Activated CD8-positive, alpha-beta memory T cell treated with anti-CD3 and anti-CD28 coated beads for 48 hours (primary cell): ENCODE measurements at places on chromosomes 7 and 10.

DNA sequence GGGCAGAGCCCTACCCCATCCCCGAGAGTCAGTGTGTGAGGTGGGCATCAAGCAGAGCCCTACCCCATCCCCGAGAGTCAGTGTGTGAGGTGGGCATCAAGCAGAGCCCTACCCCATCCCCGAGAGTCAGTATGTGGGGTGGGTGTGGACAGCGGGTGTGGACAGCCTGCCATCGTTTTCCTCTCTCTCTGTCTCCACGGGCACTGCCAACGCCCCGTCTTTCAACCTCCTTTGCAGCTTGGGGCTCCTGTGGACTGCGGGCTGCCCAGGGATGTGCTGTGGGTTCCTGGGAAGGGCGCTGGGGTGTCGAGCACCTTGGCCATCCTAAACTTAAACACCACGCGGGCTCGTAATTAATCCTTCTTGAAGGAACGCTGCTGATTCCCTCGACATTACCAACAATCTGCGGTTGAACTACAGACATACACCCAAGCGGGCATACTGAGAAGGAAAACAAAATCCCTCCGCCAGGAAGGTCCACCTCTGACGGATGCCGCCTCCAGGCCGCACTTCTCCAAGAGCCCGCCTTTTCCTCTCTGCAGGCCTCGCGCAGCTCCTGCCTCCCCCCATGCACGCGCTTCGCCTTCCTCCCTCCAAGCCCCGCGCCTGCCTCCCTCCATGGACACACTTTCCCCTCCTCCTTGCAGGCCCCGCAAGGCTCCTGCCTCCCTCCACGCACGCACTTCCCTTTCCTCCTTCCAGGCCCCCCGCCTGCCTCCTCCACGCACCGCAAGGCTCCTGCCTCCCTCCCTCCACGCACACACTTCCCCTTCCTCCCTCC is 65.1 kb downstream of the ADARB2 start:
- no peak for DNase-seq

DNA sequence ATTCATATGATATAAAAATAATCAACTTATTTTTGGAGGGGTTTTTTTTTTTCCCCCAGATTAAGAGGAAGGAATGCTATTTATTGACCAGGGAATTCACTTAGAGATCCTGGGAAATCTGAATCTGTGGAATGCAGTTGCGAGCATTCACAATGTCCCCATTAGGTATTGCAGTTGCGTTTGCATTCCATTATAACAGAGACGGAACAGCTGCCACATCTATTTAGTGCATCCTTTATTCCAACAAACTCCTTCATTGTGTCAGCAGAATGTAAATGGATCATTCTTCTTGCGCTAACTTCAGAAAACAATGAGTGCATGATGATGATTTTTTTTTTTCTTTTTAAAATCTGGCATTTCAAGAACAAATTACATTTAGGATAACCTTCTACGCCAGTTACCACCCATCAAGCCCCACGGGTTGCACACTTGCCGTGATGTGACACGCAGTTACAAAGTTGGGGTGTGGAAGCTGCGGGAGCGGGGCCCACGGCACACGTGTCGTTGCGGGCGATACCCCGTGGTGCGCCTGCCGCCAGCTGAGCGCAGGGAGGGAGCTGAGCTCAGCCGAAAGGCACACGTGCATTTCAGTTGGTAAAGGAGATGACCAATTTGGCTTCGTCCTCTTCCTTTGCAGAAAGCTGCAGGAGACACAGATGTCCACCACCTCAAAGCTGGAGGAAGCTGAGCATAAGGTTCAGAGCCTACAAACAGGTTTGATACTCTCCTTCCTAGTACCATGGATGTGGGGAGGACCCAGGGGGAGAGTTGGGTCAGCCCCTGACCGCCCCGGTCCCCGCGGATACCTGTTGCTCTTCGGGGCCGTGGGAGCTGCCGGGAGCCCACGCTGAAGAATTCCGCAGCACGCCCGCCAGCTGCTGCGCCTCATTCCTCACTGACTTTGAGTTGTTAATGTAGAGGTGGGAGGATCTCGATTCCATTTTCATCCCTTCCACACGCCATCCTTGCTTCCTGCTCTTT is 175.3 kb upstream of the SH2B2 start:
- no peak for DNase-seq

GRCh38 chr7:167090-167855 is 25.1 kb upstream of the FAM20C start:
- no peak for DNase-seq

GRCh38 chr10:30873411-30873810 is 158.3 kb downstream of the ZNF438 start:
- DNase-seq = no peak

DNA sequence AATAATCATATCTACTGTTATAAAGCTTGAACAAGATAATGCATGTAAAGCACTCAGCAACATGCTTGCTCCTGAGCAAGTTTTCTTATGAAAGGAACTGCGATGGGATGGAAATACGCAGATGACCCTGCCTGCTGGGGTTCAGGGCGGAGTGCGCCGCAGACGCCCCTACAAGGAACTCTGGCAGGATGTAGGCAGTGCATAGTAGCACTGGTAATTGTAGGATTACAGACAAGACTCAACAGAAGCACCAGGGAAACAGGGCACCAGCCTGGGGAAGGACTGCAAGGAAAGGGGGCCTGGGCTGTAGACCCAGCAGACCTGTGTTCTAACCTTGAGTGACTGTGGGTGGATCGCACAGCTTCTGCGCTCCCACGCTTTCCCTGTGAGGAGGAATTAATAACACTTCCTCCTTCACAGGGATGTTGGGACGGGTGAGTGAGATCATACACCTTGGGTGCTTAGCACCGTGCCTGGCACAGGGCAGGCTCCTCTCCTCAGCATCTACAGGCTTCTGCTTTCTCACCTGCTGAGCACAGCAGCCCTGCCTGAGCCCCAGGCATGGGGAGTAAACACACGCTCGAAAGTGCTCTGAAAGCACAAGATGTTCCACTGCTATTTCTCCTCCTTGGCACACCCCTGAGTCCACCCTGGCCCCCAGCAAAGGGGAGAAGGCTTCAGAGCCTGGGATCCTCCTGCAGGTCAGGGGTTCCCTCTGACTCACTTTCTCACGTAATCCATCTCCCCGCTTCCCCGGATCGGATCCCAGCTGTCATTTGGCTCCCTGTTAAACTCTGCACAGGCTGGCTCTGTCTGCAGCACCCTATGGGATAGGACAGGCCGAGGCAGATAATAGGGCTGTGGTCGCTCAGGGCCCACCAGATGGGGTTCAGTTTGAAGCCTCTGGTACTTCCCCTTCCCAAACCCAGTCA is 19.2 kb downstream of the ITPRIP start:
- no peak for DNase-seq

- no peak for DNase-seq
These were observed 338.8 kb upstream of the AUTS2 start for GRCh38 chr7:69259445-69259844.

DNA sequence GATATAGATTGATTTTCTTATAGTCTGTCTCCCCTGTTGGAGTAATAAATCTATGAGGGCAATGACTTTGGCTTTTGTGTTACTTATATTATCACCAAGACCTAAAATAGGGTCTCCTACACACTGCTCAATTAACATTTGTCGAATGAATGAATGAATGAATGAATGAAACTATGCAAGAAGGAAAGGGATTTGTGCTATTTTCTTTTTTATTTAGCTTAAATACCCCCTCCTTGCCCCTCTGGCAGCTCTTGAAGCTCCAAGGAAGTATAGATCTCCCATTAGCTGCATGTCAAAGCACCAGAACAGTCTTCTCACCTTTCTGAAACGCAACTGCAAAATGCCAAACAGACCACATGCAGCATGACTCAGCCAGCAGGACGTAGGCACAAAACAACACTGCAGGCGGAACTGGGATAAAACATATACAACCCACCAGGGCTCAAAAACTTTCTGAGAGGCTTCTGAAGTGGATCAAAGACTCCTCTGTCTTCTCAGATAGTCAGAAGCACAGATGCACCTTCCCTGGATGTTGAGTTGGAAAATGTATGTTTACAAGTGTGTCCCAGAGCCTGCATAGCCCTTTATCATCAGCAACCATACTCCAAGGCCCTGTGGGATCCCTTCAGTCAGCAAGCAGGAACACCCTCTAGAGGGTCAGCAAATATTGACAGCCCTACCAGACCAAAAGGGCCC is 187.8 kb downstream of the NPSR1 start:
- no peak for DNase-seq

- no peak for DNase-seq
These were observed 114.8 kb upstream of the PLPP4 start for GRCh38 chr10:120342115-120342714.

GRCh38 chr7:124029396-124030188 is 3.3 kb downstream of the TMEM229A start:
- DNase-seq = no peak
